ENCODE measurements at places on chromosomes 2 and 18.

DNA sequence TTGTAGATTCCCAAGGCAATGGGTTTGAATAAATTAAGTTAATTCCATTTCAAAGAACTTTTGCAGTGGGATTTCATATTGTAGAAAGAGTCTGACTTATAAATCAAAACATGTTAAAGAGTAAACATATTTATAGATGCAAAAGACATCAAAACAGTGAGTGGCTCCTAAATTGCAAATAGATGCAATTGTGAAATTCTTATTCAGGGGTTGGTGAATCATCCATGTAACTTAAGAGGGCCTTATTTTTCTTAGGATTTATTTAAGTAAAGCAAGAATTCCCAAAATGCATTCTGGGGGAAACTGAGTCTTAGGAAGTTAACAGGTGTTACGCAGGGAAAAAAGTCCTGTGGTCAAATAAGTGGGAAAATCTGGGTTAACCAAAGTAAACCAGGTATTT lies 11.3 kb downstream of the TANC1 start:
- DNase-seq = no peak

DNA sequence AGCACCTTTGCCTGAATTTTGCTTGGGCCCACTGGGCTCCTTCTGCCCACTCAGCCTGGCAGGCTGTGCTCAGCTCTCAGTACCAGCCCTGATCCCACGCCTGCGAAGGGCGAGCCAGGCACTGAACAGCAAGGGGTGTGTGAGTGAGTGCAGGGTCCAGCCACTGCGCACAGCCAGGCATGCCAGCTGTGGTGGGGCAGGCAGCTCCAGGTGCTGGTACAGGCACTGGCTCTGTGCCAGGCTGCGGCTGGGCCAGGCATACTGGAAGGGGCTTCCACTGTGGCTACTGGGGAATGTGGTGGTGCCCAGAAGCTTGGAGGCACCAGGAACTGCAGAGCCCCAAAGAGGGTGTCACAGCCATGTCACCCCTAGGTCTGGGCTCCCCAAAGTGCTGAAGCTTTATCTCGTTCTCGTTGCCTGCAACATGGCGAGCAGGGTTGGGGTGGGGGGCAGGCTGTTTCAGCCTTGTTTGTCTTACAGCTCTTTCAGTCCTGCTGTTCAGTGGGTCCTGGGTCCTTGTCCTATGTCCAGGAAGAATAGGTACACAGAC lies 8.8 kb downstream of the DYSF start:
- no peak for DNase-seq

DNA sequence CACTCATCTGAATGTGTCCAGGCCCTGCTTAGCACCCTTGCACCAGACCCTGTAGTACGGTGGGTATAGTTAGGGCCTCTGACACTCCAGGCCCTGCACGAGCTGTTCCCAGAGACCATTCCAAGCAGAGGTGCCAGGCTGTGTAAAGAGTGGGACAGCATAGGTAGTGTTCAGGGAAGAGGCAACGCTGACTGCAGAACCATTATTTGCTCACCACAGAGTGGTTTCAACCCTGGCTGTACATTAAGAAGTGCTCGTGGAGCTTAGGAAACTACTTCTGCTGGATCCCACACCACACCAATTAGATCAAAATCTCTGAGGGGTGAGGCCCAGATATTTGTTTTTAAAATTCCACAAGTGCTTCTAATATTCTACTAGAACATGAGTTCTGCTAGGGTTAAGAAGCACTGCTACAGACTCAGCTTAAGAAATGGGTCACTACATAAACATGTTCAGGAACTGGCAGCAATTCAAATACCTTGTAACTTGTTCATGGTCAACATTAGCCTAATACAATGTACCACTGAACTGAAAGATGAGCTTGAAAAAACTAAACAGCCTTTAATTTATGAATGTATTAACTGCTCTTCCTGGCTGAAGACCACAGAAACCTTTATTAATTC lies 183.0 kb downstream of the MYO5B start:
- no peak for DNase-seq

- DNase-seq = no peak
These were observed 3.7 kb downstream of the CYS1 start for GRCh38 chr2:10076511-10076910.

DNA sequence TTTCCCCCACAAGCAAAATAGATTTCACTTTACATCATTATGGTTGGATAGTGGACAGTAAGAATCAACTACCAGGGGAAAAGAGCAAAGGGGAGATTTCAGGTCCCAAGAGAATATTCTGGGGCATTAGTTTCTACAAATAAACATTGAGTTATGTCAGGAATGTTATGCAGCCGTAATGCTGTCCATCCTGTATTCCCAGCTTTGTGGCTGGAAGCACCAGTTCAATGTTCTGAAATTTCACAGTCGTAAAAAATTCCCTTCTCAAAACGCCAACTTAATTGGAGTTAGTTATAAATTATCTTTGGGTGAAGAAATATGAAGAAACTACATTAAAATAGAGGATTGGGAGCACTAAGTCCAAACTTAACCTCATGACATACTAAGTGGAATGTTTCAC lies 141.5 kb upstream of the FIGN start:
- DNase-seq = no peak

GRCh38 chr2:218252509-218253231 lies 8.1 kb upstream of the GPBAR1 start:
- no peak for DNase-seq

DNA sequence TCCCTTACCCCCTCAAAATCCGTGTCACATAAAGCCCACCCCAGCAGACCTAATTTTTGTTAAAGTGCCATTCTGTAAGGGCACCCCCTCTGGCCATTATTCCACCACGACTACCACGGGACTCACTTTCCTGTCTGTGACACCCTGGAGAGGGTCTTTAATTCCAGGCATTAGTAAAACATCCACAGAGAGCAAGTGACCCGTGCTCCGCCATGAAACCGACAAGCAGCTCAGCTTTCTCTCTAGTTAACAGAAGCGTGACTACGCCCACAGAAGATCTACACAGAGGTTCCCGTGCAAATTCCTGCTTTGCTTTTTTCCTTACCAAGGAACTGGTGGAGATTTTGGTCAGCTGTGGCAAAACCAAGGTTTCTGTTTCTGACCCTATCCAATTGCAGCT lies 4.4 kb downstream of the SIGLEC15 start:
- DNase-seq = no peak

GRCh38 chr2:237480556-237480955 lies 6.5 kb upstream of the MLPH start:
- no peak for DNase-seq

GRCh38 chr2:149903626-149904025 lies 316.1 kb upstream of the MMADHC start:
- DNase-seq = no peak

GRCh38 chr2:136098441-136098840 lies 19.5 kb downstream of the CXCR4 start:
- DNase-seq = no peak

DNA sequence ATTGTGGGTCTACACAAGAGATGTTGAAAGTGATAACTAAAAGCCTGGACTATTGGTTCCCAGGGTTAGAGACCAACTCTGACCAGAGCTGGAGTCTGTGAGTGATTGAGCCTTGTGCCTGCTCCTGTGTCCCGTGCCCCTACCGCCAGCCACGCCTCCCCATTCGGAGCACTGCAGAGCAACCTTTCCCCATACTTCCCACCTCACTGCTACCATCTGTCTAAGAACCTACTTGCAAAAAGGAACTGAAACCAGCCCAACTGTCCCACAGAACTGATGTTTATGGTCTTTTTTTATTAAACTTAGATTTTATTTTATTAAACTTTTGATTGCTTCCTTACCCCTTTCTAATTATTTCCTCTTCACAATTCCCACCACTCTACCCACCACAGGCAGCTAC lies 300.3 kb upstream of the MGAT5 start:
- DNase-seq = no peak

DNA sequence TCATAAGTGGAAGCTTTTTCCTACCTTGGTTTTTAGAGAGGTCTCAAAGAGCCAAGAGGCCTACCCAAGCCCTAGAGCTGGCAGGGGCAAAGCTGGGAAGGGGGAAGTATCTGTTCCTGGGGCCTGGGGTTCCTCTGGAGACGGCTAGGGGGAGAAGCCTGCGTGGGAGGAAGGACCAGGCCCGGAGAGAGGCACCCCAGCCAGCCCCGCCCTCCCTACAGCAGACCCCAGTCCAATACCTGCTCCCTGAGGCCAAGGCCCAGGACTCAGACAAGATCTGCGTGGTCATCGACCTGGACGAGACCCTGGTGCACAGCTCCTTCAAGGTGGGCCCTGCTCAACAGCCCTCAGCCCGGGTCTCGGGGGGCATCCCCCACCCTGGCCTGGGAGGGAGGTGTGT lies 2.2 kb downstream of the CTDSP1 start:
- DNase-seq = no peak
